ENCODE measurements at places on chromosomes 4 and X.

- DNase-seq = no peak
Measured at GRCh38 chr4:183987987-183988392, 82.9 kb downstream of the STOX2 start.

- DNase-seq = no peak
Measured at GRCh38 chr4:26075583-26075982, 161.6 kb downstream of the SMIM20 start.

- DNase-seq = no peak
Measured at GRCh38 chrX:40169193-40170101, 71.7 kb upstream of the BCOR start.

- no peak for DNase-seq
Measured at GRCh38 chr4:25343671-25344070, 31.1 kb downstream of the ZCCHC4 start.

- no peak for DNase-seq
Measured at GRCh38 chrX:74408304-74408703, 13.0 kb upstream of the SLC16A2 start.

DNA sequence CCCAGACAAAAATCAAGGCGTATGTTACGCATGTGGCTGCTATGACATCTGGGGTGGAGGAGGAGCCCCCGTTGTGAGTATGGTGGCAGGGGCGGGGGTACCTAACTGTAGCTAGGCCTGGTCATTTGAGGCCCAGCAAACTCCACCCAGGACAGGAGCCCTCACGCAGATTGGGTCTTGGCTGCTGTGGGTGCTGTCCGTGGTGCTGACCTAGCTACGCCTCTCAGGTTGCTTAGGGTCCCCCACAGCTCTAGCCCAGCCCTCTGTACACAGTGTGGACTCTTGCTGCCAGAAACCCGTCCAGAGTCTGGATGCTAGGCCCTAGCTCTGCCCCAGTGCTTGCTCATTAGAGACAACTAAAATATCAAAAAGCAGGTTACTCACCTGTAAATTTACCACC is 146.7 kb upstream of the PSAPL1 start:
- DNase-seq = peak; percentile 55

DNA sequence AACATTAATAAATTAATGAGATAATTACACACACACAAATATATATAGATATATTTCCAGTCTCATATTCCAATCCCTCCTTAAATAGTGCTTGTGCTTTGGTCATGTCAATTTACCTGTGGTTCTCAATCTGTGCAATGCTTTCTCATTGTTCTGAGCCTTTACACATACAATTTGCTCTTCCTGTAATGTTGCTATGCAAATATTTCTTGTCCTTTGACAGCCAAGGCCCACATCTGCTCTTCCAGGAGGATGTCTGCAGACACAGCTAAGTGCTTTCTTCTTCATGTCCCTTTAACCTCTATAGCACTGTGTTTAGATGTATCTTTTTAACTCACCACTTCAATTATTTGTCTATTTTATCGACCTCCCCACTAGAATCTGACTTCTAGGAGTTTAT is 67.3 kb upstream of the RAPGEF2 start:
- no peak for DNase-seq

DNA sequence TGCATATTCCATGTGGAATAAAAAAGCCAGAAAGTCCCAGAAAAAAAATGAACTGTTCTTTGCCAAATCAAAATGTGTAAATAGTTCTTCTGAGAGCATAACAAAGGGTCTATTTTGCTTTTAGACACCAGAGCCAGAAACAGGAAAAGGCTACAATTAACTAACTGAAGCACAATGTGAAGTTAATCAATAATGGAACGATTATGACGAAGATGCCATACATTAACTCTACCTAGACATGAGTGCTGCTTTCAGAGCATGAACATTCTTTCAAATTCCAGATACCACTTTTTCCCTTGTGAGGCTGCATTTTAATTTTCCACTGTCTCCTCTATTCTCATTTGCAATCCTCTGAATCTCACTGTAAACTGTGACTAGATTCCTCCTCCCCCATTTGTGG is 48.7 kb upstream of the PHOX2B start:
- no peak for DNase-seq

DNA sequence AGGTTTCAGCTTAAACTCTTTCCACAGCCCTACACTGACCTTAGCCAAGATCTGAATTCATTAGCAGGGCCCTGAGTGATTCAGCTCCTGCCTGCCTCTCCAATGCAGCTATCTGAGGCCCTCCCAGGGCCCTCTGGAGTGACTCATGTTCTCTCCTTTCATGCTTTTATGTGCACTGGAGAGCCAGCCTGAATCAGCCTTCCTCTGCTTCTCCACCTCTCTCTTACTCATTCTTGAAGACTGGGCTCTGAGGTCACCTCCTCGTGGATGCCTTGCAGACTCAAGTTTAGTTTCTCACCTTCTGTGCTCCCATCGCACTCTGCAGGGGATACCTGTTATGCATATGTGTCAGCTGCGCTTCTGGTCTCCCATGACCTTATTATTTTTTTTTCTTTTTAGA is 3.1 kb upstream of the OCIAD2 start:
- no peak for DNase-seq

DNA sequence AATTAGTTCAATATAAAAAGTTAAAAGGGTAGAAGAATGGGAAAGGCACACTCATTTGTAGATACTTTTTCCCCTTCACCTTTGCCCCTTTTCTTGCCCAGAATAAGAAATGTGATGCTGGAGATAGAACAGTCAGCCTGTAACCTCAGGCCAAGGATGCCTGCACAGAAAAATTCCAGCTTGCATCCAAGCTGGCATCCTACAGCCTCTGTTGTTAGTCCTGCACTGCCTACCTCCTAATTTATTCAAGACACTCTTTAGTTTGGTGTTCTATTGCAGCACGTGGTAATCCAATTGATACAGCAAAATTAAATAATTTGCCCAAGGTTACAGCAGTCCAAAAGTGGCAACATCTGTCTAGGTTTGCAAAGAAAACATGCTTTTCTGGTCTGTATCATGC is 9.7 kb upstream of the USO1 start:
- no peak for DNase-seq

GRCh38 chrX:16617382-16617781 is 32.6 kb upstream of the S100G start:
- DNase-seq = no peak

GRCh38 chr4:6969826-6970800 is 60.5 kb downstream of the TBC1D14 start:
- DNase-seq = no peak

DNA sequence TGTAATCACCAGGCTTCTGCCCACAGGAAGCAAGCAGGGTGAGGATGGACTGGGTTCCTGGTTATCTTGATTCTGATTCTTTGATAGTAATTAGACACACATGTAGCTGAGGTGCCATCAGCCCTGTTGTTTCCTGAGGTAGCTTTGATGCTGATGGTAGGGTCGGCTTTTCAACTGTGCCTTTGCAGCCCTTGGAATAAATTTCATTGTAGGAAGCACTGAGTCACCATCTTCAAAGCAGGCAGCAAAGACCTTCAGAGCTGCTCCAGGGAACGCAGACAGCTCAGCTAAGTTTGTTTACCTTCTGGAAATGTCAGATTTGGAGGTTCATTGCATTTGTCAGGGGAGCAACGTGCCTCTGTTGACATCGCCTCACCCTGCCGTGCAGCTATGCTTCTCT is 135.4 kb downstream of the ASMT start:
- no peak for DNase-seq

GRCh38 chr4:77798385-77798784 is 20.8 kb downstream of the CNOT6L start:
- no peak for DNase-seq

- no peak for DNase-seq
Measured at GRCh38 chr4:84809946-84810345, 156.5 kb downstream of the WDFY3 start.

- DNase-seq = no peak
Measured at GRCh38 chr4:79756140-79756895, 316.7 kb downstream of the ANTXR2 start.

GRCh38 chrX:123340696-123341095 is 156.6 kb downstream of the GRIA3 start:
- DNase-seq = no peak

DNA sequence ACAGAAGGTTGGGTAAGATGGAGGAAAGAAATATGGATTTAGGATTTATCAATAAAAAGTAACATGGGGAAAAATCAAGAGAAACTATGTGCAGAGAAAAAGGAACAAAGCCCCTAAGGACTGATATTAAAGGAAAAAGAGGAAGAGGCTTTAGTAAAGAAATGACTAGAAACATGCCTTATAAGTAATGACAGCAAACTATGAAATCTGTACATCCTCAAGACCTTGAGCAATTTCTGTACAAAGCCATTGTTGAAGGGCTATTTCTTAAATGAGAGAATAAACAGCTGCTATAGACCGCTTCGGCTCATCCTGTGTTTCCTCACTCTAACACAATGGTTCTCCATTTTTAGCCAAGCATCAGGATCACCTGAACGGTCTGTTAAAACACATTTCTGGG is 180.3 kb upstream of the ATOH1 start:
- DNase-seq = no peak

GRCh38 chr4:173685165-173685830 is 155.3 kb upstream of the HAND2 start:
- DNase-seq = no peak

DNA sequence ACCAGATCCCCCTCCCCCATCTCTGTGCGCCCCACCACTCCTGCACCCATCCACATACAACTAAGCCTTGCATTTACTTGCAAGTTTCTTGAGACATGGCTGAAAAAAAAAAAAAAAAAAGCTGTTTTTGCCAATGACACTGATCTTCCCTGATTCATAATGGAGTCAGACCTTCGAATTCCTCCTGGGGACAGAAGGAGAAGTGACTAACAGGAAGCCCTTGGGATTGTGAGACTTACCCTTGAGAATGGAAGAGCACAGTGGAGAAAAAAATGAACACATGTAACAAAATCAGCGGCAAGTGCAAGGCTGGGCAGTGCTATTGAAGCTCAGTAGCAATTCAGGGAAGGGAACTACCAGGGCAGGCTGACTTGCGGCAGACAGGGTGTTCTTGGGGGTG is 288.4 kb downstream of the BCOR start:
- no peak for DNase-seq

- DNase-seq = no peak
Measured at GRCh38 chrX:122910697-122911096, 273.4 kb upstream of the GRIA3 start.

DNA sequence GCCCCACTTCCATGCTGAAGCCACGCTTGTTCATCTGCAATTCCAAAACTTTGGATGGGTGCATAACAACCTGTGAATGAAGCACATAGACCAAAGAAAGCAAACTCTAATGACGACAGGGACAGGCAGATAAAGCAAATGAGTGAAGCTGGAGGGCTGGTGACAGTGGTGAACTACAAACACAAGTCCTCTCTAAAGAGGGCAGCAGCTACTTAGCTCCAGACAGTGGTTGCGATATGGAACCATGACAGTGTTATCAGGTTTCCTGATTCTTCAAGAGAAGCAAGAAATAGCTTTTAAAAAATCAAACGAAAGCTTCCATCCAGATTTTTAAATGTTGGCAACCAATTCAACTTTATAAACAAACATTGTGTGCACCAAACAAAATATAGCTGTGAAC is 23.8 kb downstream of the NOX1 start:
- DNase-seq = no peak

GRCh38 chr4:139550724-139551429 is 5.1 kb downstream of the SETD7 start:
- DNase-seq = no peak

GRCh38 chrX:71930298-71930697 is 19.7 kb downstream of the NHSL2 start:
- DNase-seq = no peak

DNA sequence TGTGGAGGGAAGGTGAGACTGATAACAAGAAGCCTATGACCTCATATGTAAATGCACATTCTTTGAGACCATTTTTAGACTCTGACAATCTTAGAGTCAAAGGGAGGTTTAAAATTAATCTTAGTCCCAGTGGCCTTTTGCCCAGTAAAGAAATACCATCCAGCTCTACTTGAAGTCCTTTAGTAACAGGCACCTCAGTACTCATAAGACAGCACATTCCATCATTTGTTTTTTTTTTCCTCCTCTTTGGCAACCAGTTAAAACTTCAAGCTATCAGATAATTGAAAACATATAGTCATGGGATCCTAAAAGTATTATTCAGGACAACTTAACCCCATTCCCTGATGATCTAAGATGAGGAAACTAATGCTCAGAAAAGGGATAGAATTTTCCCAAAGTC is 4.6 kb downstream of the EDA2R start:
- DNase-seq = no peak

GRCh38 chr4:11441194-11441556 is 12.5 kb upstream of the HS3ST1 start:
- DNase-seq = no peak

DNA sequence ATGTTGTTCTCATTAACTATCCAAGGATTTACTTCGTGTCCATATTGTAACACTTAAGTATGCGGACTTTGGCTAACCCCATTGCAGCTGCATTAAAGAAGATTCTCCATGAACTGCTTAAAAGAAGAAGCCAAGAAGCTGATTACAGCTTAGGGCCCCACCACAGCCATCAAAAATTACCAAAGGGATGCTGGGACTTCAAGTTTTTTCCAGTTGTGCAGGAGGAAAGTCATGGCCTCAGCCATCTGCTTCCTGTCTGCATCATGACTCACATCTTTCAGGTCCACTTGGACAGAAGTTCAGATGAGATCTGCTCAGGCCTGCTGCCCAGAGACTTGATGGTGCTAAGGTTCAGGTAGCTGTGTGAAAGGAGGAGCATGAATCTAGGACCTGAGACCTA is 38.8 kb upstream of the CAPN6 start:
- DNase-seq = no peak

DNA sequence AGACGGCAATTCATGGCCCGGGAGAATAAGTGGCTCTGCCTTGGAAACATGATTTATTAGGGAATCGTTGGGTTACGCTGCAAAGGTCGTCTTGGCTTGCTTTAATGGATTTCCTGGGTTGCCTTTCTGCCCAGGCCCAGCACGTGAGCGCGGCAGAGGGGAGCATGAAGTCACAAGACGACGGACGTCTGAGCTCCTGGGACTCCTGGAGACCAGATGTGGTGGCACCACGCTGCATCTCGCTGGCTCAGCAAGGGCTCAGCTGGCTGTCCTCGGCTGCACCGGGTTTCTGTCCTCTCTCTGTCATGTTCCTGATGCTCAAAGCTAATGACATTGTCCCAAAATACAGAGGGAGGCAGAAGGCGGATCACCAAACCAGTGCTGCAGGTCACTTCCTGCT is 61.2 kb downstream of the C4orf50 start:
- DNase-seq = no peak

DNA sequence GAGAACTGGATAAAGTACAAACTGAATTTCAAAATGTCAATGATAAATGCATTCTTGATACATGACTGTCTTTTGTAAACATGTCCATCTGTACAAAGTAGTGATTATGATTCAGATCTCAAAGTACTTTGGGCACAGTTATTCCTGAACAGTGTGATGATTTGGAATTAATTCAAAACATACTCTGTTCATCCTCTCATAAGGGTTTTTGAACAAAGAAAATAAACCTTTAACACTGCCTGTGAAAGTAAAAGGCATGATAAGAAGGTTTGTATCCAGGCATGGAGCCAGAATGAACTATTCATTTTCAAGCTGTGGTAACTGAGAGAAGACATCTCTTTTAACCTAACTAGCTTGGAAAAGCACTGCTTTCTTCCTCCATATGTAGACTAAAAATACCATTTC is 883 bp upstream of the KLHL4 start:
- no peak for DNase-seq

Measured in left renal cortex interstitium (tissue), 4 donors.